ENCODE measurements at places on chromosomes 4 and X. TPM values are rescaled to one million over a fixed set of nuclear protein-coding genes. Genes with fewer than 3 reads are reported as not detected.

GRCh38 chr4:107818301-107818910 is 6.3 kb upstream of the SGMS2 start:
- peaks cover 14% of the 10 kb centered on the region for H3K27me3 ChIP-seq
- no peak overlapping the region for H3K4me3 ChIP-seq
- H3K36me3 ChIP-seq, result no peaks in the 10 kb centered on the region
- H3K27ac ChIP-seq, result no peak overlapping the region
- DNase-seq, result no peak

- H3K27ac ChIP-seq, result no peak overlapping the region
- no peak for DNase-seq
- H3K4me3 ChIP-seq, result no peak overlapping the region
- no peaks in the 10 kb centered on the region for H3K36me3 ChIP-seq
- peaks cover 27% of the 10 kb centered on the region for H3K27me3 ChIP-seq
- H3K4me1 ChIP-seq, result no peaks in the 10 kb centered on the region
These were observed 17.7 kb downstream of the SPON2 start for GRCh38 chr4:1154523-1155182.

- H3K36me3 ChIP-seq, result peaks cover under 1% of the 10 kb centered on the region
- no peak overlapping the region for H3K27ac ChIP-seq
- H3K4me3 ChIP-seq, result no peak overlapping the region
- peaks cover 6% of the 10 kb centered on the region for H3K4me1 ChIP-seq
- DNase-seq, result no peak
These were observed 16.0 kb downstream of the PRDM8 start for GRCh38 chr4:80213117-80213815.

GRCh38 chrX:45300638-45301037 is 100.0 kb upstream of the DIPK2B start:
- H3K27ac ChIP-seq, result no peak overlapping the region
- no peaks in the 10 kb centered on the region for H3K36me3 ChIP-seq
- H3K27me3 ChIP-seq, result peaks cover 17% of the 10 kb centered on the region
- no peak overlapping the region for H3K4me3 ChIP-seq
- no peaks in the 10 kb centered on the region for H3K4me1 ChIP-seq

DNA sequence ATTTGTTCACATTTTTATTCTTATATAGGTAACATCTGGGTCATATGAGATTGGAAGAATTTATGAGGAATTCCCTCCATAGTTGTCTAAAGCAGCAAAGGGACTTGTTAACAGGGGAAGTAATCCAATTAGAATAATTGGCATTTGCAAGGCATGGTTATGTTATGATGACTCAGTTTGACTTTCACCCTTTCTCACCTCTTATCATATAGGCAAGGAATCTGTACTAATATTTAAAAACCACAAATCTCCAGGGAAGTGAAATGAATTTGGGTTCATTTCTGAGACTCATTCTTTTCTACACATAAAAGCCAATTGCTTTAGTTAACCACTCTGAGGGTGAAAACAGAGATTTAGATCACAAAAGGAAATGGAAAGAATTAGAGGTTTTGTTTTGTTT is 281.5 kb upstream of the DKK2 start:
- H3K27me3 ChIP-seq, result no peaks in the 10 kb centered on the region
- H3K4me3 ChIP-seq, result no peak overlapping the region
- H3K27ac ChIP-seq, result no peak overlapping the region
- no peaks in the 10 kb centered on the region for H3K36me3 ChIP-seq
- no peak for DNase-seq
- H3K4me1 ChIP-seq, result no peaks in the 10 kb centered on the region

DNA sequence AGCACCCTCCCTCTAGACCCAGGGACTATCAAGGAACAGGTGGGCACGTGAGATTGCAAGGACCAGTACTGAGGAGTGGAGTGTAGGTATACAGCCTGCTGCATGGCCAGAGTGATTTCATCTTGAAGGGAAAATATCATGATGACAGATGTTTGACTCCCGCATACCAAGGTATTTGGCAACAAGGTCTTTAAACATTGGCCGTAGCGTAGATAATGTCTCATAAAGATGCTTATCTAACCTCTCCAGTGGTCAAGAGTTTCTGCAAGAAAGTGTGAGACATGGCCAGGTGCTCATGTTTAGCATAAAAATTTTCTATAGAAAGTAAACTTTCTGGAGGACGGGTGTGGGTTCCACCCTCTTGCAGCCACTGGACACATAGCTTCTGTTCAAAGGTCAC is 18.7 kb upstream of the ZNF630 start:
- no peaks in the 10 kb centered on the region for H3K4me1 ChIP-seq
- no peak for DNase-seq
- peaks cover 13% of the 10 kb centered on the region for H3K27me3 ChIP-seq
- no peak overlapping the region for H3K27ac ChIP-seq
- no peak overlapping the region for H3K4me3 ChIP-seq

- H3K36me3 ChIP-seq, result no peaks in the 10 kb centered on the region
- no peak overlapping the region for H3K4me3 ChIP-seq
- DNase-seq, result no peak
These were observed 367.8 kb upstream of the SLC7A11 start for GRCh38 chr4:138609943-138610350.

DNA sequence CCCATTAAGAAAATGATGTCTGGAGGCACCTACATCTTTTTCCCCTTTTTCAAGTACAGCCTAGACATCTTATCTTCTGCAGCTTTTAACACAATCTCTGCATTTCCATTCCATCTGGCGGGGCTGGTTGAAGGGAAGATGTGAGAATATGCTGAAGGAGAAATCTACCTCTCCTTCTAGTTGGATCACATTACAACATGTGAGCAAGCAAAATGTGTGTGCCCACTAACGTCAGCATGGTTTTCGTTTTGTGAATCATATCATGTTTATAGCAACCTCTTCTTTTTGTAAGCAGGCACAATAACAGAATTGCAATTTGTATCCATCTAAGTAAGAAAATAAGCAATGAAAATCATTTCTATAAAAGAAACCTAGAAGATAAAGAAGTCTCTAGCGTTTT is 28.9 kb upstream of the MID1 start:
- DNase-seq, result no peak
- H3K4me1 ChIP-seq, result no peaks in the 10 kb centered on the region
- H3K27ac ChIP-seq, result no peak overlapping the region
- H3K4me3 ChIP-seq, result no peak overlapping the region
- H3K36me3 ChIP-seq, result no peaks in the 10 kb centered on the region
- no peaks in the 10 kb centered on the region for H3K27me3 ChIP-seq

GRCh38 chrX:9180623-9181022 is 146.7 kb upstream of the FAM9B start:
- H3K4me1 ChIP-seq, result no peaks in the 10 kb centered on the region
- H3K4me3 ChIP-seq, result no peak overlapping the region
- no peak for DNase-seq
- H3K27me3 ChIP-seq, result peaks cover 9% of the 10 kb centered on the region
- no peaks in the 10 kb centered on the region for H3K36me3 ChIP-seq
- H3K27ac ChIP-seq, result no peak overlapping the region

- no peaks in the 10 kb centered on the region for H3K27me3 ChIP-seq
- H3K27ac ChIP-seq, result no peak overlapping the region
- no peaks in the 10 kb centered on the region for H3K4me1 ChIP-seq
- H3K4me3 ChIP-seq, result no peak overlapping the region
These were observed 231.5 kb downstream of the PCDH18 start for GRCh38 chr4:137300776-137301175.

DNA sequence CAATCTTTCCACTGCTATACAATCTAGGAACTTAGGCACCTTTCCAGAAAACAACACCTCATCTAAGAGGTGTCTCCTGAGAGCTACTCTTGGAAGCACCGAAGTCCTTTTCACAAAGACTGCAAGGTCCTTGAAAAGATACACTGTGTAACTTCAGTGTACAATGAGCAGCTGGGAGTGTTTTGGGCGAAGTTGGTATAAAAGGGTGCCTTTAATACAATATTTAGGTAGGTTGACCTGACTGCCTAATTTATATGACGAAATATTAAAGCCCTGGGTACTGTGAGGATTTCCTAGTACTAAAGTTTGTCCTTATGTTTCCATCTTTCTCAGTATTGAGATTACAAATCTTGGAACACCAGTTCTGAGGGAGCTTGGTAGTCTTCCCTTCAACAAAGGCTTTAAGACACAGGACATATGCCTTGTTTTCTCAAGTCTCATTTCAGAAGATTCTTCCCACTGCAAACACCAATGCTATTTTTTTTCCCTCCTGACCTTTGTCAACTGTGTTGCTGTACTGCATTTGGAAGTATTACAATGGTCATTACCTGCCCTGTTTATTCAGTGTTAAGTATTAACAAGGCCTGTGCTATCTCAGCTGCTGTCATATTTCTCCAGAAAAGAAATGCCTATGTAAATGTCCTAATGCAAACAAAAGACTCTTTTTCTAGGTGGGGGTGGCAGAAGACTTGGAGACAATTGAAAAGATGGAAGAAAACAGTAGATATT is 134.2 kb downstream of the MAML3 start:
- no peak overlapping the region for H3K27ac ChIP-seq
- no peak overlapping the region for H3K4me3 ChIP-seq
- no peak for DNase-seq
- H3K4me1 ChIP-seq, result no peaks in the 10 kb centered on the region
- no peaks in the 10 kb centered on the region for H3K36me3 ChIP-seq

DNA sequence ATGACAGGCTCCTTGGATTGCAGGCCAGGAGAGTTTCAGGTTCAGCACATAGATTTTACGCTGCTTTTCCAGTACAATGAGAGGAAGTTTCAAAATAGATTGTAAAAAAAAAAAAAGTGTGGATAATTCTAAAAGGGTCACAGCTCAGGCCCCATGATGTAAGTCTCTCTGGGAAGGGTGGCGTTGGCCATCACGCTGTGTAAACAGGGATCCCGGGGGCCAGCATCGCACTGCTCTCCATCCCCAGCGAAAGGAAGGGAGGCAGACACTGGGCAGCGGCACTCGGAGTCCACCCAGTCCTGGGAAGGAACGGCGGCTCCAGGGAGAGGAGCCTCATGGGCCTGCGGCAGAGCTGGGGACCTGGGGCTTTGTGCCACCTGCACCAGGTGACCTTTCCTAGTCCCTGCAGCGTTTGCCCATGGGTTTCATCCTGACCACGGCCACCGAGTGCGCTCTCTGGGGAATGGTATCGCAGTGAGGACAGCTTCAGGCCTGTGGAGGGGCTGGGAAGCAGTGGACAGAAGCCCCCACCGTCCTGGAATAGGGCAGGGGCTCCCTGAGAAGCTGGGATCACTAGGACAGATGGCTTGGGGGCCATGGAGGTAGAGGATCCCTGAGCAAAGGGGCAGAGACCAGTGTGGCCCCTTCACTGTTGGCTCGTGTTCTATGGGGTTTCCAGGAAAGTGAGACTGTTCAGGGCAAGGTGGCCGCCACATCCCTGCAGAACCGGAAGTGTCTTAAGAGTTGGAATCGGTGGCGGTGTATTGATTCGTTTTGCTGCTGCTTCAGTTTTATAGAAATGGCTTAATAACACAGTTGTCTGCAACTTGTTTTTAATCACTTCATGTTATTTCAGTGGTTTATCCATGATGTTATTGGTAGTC is 38.9 kb downstream of the RGS12 start:
- H3K4me1 ChIP-seq, result peaks cover 10% of the 10 kb centered on the region
- H3K36me3 ChIP-seq, result no peaks in the 10 kb centered on the region

DNA sequence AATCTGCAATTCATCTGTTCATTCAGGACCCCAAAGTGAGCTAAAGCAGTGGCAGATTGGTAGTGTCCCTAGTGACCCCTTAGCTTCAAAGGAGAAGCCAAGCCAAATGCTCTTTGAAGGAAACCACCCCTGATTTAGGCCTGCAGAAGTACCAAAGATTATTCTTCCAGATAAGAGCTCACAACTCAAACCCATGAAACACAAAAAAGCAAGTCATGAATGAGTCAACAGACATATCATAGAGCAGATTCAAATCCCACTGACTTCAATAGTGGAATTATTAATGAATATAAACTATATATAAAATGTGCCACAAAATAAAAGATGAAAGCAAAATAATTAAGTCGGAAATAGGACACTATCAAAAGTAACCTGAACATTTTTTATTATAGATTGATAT is 197.6 kb downstream of the SCFD2 start:
- H3K27me3 ChIP-seq, result no peaks in the 10 kb centered on the region
- H3K4me3 ChIP-seq, result no peak overlapping the region
- H3K36me3 ChIP-seq, result peaks cover 3% of the 10 kb centered on the region
- DNase-seq, result no peak
- no peak overlapping the region for H3K27ac ChIP-seq

DNA sequence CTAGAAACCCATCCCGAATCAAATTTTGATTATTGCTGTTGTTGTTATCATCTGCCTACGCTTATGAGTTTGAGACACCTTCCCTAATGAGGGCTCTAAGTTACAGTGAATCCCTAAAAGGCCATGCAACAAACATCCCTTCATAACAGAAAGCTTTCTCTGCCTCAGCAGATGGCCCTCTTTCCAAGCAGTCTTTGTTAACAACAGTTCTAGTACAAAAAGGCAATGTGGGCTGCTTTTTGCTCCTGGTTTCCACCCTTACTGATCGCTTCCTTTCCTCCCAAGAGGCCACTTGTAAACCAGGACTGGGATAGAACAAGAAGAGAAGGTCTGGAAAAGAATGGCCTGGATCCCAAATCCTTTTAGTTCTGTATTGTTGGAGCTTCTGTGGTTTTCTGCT is 24.2 kb downstream of the GPC4 start:
- peaks cover 58% of the 10 kb centered on the region for H3K27me3 ChIP-seq
- no peak for DNase-seq
- H3K4me3 ChIP-seq, result no peak overlapping the region
- no peaks in the 10 kb centered on the region for H3K36me3 ChIP-seq
- no peaks in the 10 kb centered on the region for H3K4me1 ChIP-seq
- no peak overlapping the region for H3K27ac ChIP-seq

- H3K36me3 ChIP-seq, result no peaks in the 10 kb centered on the region
- no peaks in the 10 kb centered on the region for H3K4me1 ChIP-seq
- no peak for DNase-seq
- H3K4me3 ChIP-seq, result no peak overlapping the region
These were observed 31.4 kb upstream of the ARSH start for GRCh38 chrX:2974961-2975360.

DNA sequence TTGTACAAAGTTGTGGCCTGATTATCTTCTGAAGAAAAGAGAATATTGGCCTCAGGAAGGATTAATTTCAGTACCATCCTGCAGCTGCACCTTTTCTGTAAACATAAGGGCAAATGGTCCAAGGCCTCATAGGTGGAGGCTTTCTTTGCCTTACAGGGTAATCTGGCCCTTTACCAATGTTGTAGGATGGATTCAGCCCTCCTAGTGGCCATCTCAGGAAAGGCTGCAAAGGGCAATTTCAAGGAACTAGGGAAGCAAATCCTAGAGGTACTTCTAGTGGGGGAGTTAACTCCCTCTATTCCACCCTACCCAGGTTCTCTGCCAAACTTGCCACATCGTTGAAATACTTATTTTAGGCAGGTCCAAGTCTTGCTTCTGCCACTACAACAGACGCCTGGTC is 57.6 kb downstream of the UGT2B11 start:
- no peak overlapping the region for H3K27ac ChIP-seq
- DNase-seq, result no peak
- no peaks in the 10 kb centered on the region for H3K36me3 ChIP-seq
- no peaks in the 10 kb centered on the region for H3K27me3 ChIP-seq
- H3K4me1 ChIP-seq, result no peaks in the 10 kb centered on the region
- H3K4me3 ChIP-seq, result no peak overlapping the region

TEX11 gene
- not detected for total RNA-seq

SHISA3 gene
- total RNA-seq, result 0.23 TPM

SOWAHB gene
- total RNA-seq, result not detected

VCX2 gene
- not detected for total RNA-seq

PAGE2 gene
- total RNA-seq, result not detected

CXCL6 gene
- total RNA-seq, result not detected

ZNF732 gene
- total RNA-seq, result not detected

FDCSP gene
- total RNA-seq, result not detected

All from activated T-cell treated with anti-CD3 and anti-CD28 coated beads, Interleukin-2, amount 50 U/mL, for 72 hours (primary cell).